ENCODE measurements at places on chromosomes 12 and 14.
A peak's percentile ranks its signal among the peaks of the same experiment; 100 is the strongest.

- DNase-seq = peak; percentile 67
Observed at GRCh38 chr12:13278249-13278787, 81.8 kb downstream of the EMP1 start.

- DNase-seq = no peak
Observed at GRCh38 chr12:24373004-24373403, 423.5 kb upstream of the SOX5 start.

GRCh38 chr12:91203610-91204009 lies 21.0 kb upstream of the DCN start:
- DNase-seq = no peak

GRCh38 chr12:3552726-3553045 lies 61.7 kb downstream of the PRMT8 start:
- no peak for DNase-seq

DNA sequence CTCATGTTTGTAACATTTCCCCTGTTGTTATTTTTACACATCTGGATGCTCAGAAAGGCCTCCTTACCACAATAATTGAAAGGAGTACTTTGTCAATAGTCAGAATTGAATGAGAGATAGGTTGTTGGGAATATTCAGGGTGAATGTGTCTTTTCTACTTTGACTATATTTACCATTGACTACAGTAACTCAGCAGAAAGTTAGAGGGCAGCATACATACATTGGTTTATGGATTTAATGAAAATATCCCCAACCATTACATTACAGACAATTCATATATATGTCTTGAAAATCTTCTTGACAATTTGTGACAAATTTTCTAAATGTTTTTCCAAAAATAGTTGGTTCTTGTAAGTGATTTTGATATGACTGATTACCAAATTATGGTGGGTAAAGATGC lies 97.7 kb downstream of the NTS start:
- no peak for DNase-seq

- DNase-seq = no peak
Observed at GRCh38 chr12:110109037-110109836, 14.9 kb upstream of the IFT81 start.
